ENCODE measurements at places on chromosomes 13 and 19.

GRCh38 chr13:33224686-33225085 is 60.9 kb downstream of the STARD13 start:
- no peak for DNase-seq

DNA sequence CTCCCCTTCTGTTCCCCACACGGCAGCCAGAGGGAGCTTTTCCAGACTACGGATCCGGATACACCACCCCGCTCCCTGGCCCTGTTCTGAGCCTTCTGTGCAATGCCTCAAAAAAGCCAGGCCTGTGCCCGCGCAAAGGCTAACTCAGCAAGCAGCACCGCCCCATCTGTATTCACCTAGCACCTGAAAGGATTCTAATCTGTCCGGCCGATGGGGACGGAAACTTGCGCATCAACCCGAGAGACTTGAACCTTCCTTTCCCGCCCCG is 589 bp downstream of the ZBTB45 start:
- peak; percentile 91 for DNase-seq

DNA sequence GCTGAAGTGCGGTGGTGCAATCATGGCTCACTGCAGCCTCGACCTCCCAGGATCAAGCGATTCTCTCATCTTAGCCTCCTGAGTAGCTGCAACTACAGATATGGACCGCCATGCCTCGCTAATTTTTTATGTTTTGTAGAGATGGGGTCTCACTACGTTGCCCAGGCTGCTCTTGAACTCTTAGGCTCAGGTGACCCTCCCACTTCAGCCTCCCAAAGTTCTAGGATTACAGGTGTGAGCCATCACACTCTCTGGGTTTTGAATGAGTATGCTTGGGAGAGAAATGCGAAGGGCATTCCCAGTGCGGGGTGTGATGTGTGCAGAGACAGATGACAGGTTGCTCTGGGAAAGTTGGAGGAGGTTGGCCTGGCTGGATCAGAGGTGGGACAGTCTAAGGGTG is 49.0 kb downstream of the RYR1 start:
- no peak for DNase-seq

- no peak for DNase-seq
These were observed 268.7 kb downstream of the MZT1 start for GRCh38 chr13:72458701-72459100.

GRCh38 chr13:94312511-94313216 is 166.8 kb downstream of the DCT start:
- peak; percentile 33 for DNase-seq

- no peak for DNase-seq
These were observed 248.8 kb downstream of the RGCC start for GRCh38 chr13:41706152-41706551.

- DNase-seq: no peak
These were observed 3.9 kb downstream of the SIGLEC7 start for GRCh38 chr19:51145916-51146493.

- DNase-seq: peak; percentile 22
These were observed 94.8 kb upstream of the SOX1 start for GRCh38 chr13:111971891-111972780.

DNA sequence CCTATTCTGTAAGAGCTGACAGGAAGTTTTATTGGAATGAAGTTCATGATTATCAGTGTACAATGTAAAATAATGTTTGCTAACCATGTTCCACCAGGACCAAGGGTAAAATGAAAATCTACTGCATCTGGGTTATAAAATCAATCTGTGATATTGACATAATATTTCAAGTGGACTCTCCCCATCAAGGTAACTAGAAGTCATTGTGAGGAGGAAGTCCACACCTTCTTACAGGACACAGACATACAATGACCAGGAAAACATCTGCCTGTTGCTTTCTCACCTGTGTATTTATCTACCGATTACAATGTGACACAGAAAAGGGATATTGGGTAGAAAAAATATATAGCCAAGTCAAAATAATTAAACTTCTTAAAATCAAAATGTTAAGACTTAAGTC is 140.7 kb upstream of the RFC3 start:
- DNase-seq: no peak

DNA sequence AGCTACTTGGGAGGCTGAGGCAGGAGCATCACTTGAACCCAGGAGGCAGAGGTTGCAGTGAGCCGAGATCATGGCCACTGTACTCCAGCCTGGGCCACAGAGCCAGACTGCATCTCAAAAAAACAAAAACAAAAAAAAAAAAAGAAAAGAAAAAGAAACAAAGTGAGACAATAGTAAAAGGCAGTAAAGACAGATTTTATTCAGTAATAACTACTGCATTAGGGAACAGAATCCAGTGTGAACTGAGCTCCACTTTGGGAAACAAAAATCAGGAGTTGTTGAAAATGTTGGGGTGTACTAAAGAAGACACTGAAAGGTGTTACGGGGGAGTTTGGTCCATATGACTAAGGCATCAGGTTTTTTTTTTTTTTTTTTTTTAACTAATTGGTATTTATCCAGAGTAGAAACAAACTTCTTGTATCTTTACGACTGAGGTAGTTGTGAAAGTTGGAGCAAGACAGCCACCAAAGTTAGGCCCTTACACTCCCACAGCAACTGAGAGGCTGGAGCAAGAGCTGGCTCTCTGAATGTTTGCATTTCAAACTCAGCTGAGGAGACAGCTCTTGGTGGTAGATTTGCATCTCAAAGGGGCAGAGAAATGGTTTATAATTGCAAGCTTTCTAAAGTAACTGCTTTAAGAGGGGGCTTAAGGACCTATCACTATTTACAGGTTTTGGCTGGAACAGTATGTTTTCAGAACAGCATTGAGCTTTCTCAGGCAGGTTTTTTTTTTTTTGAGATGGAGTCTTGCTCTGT is 24.2 kb downstream of the ZNF607 start:
- no peak for DNase-seq

DNA sequence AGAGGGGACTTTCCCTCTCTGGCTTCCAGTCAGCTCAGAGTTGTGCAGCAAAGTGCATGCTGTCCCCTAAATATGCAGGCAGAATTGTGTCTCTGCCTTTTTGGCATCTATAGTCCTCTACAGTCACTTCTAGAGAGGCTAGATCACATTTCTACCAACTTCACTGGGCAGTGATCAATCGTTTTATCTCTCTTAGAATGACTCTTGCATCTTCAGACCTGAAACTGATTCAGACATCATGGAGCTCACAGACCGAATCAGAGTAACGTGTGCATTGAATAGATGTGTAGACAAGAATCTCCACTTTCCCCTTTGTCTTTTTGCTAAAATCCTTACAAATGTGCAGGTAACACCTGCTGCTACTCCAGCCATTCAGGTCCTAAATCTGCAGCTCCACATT is 6.2 kb downstream of the ZNF253 start:
- DNase-seq: no peak

GRCh38 chr13:94178625-94179244 is 300.7 kb downstream of the DCT start:
- DNase-seq: no peak

GRCh38 chr13:45711951-45712350 is 9.8 kb downstream of the CBY2 start:
- DNase-seq: no peak

- DNase-seq: no peak
These were observed 49.8 kb downstream of the ACSBG2 start for GRCh38 chr19:6185093-6185834.

GRCh38 chr19:55354698-55355212 is at the start of gene COX6B2:
COX6B2 (minus strand) TSS chr19:55354719; CDS start chr19:55354521, 198 bp downstream.
- no peak for DNase-seq

GRCh38 chr13:30702006-30702405 is 33.3 kb upstream of the ALOX5AP start:
- DNase-seq: no peak

DNA sequence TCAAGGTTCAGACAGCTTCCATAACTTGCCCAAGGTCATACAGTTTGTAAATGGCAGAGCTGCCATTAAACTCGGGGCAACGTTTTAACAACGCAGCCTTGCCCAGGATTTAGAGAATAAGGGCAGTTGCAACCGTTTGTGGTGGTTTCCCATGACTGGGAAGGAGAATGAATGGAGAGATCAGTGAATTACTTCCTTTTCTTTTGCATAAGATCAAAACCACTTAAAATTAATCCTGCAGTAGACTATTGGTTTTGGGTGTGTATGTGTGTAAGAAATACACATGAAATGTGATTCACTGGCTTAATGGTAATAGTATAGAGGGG is 179.1 kb upstream of the MIR17HG start:
- no peak for DNase-seq

Measured in NCI-H2227 treated with DMSO at 0.1 percent for 48 hours (cell line).